GOT3 (cell line): ENCODE measurements at places on chromosomes 4 and X.

DNA sequence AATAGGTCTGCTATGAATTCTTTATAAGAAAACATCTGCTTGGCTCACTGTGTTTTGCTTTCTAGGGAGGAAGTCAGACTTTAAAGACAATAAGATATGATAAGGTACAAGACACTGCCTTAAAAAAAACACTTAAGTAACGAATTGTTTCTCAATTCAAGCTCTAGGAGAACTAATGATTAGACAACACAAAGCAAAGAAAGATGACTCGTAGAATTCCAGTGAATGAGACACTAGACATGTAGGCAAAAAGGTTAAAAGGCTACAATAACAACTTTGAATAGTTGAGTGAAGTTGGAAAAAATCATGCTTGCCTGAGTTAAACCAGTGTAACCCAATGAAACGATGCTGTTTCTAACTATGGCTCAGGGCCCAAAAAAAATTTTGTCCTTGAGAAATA, 344.4 kb upstream of the ACTRT1 start:
- no peak for DNase-seq

DNA sequence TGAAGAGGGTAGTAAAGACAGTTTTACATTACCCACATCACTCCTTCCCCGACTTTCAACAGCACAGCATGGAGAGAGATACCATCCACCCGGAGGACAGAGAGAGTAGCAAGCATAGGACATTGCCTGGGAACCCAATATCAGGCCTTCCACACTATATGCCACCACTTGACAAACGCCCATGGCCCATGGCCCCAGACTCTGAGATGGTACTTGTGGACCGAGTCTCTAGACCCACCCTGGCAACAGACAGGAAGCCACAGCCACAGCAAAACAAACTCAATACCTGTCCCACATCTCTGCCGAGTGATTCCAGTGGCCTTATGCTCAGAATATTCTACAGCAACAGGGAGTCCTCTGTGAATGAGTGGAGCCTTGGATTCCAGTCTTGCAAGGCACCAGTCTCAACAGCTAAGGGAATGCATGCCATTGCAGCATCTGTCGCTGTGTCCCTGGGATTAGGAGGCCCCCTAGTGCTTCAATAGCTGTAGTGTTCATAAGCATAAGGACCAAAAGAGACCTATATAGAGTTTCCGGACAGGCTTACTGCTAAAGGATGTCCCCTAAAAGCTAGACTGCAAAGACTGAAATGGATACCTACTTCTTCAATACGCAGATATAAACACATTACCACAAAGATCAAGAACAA, 14.7 kb upstream of the CT55 start:
- no peak for DNase-seq

GRCh38 chr4:36399762-36400353, 118.4 kb downstream of the DTHD1 start:
- DNase-seq = no peak

DNA sequence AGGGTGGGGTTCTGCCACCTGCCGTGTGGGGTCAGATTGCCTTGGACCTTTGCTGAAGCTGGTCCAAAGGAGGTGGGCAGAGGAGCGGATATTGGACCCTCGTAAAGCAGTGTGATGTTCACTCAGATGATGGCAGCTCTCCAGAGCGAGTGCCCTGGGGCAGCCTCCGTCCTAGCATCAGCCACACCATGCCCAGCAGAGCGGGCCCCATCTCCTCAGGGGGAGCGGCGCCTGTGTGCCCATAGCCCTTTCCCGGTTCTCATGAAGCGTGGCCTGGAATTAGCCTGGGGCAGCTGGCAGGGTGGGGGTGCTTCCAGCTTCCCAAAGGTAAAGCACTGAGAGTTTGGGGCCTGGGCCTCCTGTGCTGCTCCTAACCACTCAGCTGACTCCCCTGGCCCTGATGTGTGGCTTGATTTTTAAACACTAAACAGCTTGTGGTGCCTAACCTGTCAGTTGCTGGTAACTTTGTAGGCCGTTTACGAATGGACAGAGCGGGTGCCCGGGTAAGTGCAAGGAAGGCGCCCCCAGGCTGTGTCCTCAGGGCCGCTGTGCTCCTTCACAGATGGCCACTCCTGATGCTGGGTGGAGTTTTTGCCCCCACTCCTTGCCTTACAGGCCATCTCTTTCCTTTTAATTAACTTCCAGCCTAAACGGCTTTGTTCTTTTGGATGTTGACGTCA, 36.0 kb downstream of the NOP14 start:
- DNase-seq = no peak

GRCh38 chr4:1964443-1964842, 44.3 kb downstream of the NELFA start:
- DNase-seq = no peak

- no peak for DNase-seq
These were observed 64.8 kb upstream of the HELT start for GRCh38 chr4:184953421-184953945.

GRCh38 chr4:92733231-92733630, 429.5 kb downstream of the GRID2 start:
- no peak for DNase-seq

DNA sequence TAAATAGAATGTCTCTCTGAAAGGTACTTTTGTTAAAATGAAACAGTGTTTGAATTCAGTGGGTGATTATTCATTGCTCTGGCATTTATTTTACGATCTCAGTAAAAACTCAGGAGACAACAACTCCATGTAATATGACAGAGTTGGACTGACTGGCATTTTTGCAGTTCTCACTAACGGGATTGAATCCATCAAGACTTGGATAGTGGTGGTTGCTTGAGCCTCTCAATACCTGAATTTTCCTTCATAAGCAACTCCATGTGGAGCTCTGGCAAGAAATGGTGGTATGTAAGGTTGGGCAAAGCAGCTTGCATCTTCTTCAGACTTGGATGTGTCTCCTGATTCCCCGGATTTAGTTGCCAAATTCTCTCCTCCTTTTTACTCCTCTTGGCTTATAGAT, 72.7 kb downstream of the FRMPD4 start:
- DNase-seq = no peak

- no peak for DNase-seq
These were observed 191.4 kb downstream of the TSPAN5 start for GRCh38 chr4:98466868-98467599.

DNA sequence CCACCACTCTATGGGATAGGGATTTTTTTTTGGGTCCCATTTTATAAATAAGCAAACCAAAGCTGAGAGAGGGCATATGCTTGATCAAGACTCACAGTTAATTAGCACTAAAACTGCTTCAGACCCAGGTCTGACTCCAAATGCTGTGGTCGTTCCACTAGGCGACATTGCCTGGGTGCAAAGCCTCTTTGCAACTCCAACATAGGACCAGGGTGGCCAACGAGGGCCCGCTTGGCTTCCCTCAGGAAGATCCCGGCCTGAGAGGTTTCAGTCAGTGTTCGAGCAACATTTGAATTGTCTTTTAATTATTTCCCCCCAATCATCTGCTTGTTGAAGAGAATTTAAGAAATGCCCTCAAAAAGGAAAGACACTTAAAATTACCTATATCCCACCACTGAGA, 11.2 kb downstream of the PJA1 start:
- DNase-seq = no peak

DNA sequence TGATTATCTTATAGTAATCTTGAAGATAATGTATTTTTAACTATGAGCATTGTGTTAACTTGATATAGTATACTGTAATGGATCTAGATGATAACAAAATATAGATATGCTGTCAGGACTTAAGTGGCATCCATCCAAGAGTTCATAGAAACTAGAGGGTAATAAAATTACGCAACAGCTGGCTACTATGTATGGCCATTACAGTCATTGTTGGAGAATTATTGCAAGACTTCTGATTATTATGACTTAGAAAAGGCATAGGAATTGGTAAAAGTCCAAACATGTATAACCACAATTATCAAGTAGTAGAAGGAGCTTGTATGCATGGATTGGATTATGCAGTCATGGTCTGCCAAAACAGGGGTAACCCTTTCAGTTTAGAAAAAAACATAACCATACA, 9.5 kb downstream of the OGT start:
- no peak for DNase-seq

- no peak for DNase-seq
These were observed 511 bp upstream of the DUSP21 start for GRCh38 chrX:44843318-44843702.

- no peak for DNase-seq
These were observed 533.9 kb downstream of the FSTL5 start for GRCh38 chr4:161629694-161630441.

GRCh38 chr4:168410681-168411080, 69.6 kb downstream of the DDX60L start:
- no peak for DNase-seq

GRCh38 chrX:102708900-102709299, 3.3 kb upstream of the GPRASP2 start:
- no peak for DNase-seq

GRCh38 chr4:5710065-5710960, 688 bp upstream of the EVC start:
- no peak for DNase-seq

- DNase-seq = no peak
These were observed 40.4 kb upstream of the LAS1L start for GRCh38 chrX:65575022-65575421.

DNA sequence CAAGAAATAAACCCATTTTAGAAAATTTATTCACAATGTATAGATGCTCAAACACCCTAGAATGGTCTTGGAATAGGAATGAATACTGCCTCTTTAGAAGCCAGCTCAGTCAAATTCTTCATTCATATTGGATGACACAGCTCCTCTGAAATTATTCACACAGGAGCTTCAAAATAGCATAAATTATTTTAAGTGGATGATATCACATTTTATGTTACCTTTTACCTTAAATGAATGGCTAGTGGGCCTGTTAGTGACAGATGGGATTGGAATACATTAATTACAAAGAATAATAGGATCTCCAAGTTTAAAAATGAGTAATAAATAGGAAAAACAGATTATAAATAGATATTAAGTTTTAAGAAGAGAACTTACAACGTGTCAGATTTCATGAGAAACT, 184.4 kb downstream of the GABRB1 start:
- DNase-seq = no peak

- DNase-seq = no peak
These were observed 31.4 kb upstream of the SOWAHD start for GRCh38 chrX:119726900-119727555.

GRCh38 chrX:48022738-48023137, 15.9 kb downstream of the SPACA5 start:
- DNase-seq = no peak

DNA sequence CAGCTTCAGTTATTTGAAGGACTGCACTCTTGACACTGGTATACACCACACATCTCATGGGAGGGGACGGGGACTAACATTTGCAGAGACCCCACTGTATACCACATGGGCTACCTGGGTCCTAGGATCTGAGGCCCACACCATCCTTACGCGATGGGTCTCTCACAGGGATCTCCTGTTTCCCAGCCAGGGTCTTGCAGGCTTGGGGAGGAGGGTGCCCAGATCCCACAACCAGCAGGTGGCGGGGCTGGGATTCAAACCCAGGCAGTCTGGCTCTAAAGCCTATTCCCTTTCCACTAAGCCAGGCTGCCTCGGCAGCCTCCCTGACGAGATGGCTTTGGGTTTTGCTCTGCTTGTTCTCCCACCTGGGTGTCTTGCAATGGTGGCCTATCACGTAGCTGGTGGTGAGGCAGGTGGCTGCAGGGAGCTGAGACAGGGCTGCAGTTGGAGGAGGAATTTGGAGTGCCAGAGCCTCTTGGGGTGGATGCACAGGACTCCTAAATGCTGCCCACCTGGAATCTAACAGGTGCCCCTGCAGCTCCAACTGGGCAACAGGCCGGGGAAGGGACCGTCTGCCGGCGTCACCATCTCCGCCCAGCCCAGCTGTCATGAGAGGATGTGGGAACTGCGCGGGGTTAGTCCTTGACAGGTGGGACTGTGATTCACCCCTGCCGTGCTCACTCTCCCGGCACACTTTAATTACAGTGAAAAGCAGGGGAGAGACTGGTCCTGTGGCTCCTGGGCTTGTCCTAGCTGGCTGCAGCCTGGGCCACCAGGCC, 110.7 kb downstream of the PSAPL1 start:
- DNase-seq = no peak

GRCh38 chrX:110003167-110004156, 548 bp downstream of the TMEM164 start:
- no peak for DNase-seq

DNA sequence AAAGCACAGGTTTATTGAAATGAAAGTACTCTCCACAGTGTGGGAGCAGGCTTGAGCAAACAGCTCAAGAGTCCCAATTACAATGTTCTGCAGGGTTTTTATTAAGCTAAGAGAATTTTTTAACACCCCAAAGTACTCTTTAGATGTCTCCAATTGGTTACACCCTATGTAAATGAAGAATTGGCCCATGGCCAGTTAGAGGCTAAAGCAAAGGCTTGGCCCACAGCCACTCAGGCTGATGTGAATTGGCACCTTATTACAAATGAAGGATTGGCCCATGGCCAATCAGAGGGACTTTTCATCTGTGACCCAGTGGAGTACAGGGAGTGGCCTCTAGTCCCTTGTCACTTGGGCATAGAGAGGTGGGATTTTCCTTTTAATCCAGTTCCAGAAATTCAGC, 30.1 kb upstream of the IQCM start:
- DNase-seq = no peak

GRCh38 chr4:53559021-53559620, 32.2 kb downstream of the LNX1 start:
- no peak for DNase-seq

DNA sequence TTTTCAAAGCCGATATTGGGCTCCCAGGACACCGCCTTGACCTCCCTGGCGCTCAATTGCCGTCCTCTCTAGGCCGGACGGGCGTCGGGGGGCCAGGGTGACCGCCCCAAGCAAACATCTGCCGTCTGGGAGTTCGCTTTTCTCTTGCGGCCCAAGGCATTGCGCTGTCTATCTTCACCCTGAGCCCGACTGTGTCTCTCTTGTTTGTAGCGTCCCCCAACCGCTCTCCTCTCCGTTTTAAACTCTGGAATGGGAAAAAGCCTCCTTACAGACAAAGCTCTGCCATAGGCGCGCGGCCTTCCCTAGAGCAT, 551 bp upstream of the ARX start:
- no peak for DNase-seq

GRCh38 chr4:54877006-54877405, 219.2 kb downstream of the KIT start:
- DNase-seq = no peak

DNA sequence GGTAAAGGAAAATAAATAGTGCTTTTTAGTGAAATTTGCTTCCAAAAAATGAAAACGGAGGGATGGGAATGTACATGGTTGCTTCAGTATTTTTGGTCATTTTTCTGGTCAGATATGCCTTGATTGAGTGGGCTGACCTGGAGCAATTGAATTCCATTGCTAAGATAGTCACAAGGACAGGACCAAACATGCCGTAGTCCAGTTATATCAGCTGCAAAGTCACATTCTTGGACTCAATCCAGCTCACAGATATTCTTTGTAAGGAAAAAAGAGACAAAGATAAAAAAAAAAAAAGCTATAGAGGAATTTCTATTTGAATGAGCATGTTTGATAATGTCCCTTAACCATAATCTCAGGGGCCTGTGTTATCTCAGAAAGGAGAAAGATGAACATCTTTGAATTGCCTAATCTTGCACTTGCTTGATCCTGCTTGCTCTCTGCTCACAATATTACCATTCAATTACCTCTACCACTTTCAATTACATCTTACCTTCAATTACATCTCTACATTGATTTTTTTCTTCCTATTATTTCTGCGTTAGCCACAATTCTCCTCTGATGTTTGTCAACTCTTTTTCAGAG, 75.4 kb upstream of the PACRGL start:
- no peak for DNase-seq
